Cortex of kidney (tissue), 1 donor: ENCODE measurements at places on chromosomes 11 and 22.

GRCh38 chr11:113553235-113553634, 78.0 kb upstream of the DRD2 start:
- no peak for DNase-seq

- no peak for DNase-seq
These were observed 56.3 kb downstream of the RPS6KA4 start for GRCh38 chr11:64415286-64415685.

GRCh38 chr22:27801616-27802345, at the start of gene MN1:
Gene MN1, minus strand, starts transcription at chr22:27801756. Its CDS starts 1,213 bp downstream, at chr22:27800543.
- no peak for DNase-seq

GRCh38 chr11:1836011-1836945, 1.5 kb downstream of the SYT8 start:
- DNase-seq: no peak
